ENCODE measurements at places on chromosomes 7 and 10.

- DNase-seq, result no peak
Observed at GRCh38 chr10:42868530-42868929, 85.9 kb downstream of the BMS1 start.

DNA sequence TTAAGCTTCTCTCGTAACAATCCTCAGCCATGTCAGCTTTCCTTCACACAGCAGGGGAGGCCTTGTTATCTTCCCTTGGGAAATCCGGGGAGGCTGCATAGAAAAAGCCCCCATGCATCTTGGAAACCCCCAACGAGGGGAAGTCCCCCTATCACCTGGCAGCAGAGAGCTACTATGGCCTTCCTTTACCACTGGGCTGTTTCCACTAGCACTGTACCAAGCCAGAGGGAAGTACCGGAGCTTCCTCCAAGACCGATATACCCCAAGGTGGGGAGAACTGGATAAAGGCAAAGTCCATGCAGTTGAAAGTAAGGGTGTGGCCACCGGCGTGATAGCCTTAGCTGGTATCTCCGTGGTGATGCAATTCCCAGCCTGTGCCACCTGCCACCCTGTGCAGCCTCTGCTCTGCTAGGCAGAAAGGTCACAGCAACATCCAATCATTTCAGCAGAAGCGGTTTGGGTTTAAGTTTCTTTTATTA lies 4.4 kb upstream of the CLIP2 start:
- DNase-seq, result no peak

DNA sequence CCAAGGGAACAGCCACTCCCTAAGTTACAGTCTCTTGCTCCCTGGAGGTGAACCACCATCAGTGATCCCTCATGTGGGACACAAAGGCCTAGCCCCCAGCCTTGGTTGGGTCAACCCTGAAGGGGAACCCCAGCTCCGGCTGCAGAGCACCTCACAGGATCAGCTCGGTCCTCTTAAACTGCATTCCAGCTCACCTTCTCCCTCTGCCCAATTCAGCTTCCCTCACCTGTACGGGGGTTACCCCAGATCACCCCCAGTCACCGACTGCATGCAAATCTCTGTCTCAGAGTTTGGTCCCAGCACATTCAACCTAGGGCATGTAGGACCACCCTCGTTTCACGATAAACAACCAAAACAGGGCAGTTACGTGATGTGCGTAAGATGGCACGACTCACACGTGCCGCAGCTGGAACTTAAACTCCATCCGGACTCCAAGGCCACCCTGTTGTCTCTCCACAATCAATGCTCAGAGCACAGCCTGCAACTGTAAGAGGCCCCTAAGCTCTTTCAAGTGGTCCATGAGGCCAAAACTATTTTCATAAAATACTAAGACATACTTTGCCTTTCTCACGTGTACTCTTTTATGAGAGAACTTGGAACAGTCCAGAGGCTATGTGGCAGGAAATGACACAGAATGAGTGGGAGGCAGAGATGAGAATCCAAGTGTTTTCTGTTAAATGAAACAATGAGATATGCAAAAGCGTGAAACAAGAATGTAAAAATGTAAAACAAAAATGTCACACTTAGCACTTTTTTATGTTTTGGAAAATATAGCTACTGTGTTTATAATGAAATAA lies 285.2 kb downstream of the PTPRN2 start:
- DNase-seq, result no peak

DNA sequence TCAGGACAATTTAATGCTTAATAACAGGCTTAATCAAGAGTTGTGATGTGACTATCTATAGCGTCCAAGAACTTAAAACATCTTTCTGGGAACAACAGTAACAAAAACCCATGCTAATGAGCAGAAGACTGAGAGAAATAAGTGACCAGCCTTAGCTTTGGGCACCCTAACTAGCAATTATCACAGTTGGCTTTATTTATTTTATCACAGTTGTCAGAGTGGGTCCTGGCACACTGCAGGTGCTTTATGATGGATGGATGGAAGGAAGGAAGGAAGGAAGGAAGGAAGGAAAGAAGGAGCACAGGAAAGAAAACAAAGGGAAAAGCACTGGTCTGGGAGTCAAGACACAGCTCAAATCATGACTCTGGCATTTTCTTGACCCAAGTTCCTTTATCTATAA lies 181.1 kb downstream of the SKAP2 start:
- DNase-seq, result no peak

GRCh38 chr7:97187067-97187466 lies 69.6 kb downstream of the SDHAF3 start:
- no peak for DNase-seq

DNA sequence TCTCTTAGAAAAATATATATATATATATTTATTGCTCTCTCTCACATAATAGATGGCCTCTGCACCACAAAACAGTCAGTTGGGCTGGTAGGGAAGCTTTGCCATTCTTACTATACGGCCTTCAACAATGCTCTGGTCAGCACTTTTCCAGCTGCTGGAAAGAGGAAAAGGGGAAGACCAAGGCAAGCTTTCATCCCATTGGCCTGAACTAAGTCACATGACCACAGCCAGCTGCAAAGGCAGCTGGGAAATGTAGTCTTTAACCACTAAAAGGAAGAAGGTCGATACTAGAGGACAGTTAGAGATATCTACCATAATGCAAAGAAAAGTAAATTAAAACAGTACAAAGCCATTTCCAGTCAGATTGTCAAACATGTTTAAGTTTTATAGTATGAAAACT lies 58.4 kb upstream of the MACROH2A2 start:
- DNase-seq, result no peak

- DNase-seq, result no peak
Observed at GRCh38 chr7:77649716-77650349, 46.4 kb upstream of the RSBN1L start.

- DNase-seq, result no peak
Observed at GRCh38 chr7:112336261-112336660, 114.0 kb upstream of the IFRD1 start.

- no peak for DNase-seq
Observed at GRCh38 chr7:2191016-2191415, 41.7 kb downstream of the MAD1L1 start.

DNA sequence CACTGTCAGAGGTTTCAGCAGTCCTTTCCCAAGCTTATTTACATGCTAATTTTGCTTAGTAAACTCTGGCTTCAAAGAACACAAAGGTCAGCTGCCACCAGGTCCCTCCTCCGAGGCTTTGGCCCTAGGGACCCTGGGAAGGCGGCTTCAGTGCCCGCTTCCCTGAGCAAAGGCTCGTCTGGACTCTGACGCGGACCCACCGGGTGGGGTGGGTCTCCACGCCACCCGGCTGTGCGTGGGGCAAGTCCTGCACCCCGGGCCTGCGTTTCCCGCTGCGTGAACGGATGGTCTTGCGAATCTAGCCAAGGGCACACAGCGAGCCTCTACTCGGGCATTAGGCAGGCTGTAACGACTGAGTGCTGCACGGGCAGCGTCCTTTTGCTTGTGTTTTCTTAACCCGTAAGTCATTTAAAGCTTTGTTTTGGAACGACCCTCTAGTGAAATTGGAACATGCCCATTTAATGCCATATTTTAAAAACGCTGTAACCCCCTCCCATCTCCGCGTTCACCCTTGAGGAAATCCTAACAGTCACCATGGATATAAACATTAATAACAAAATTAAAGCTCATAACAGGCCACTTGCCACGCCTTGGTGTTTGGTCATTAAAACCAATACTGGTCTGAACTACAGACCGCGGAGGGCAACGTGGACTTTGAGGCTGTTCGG lies 828 bp downstream of the BNIP3 start:
- no peak for DNase-seq

DNA sequence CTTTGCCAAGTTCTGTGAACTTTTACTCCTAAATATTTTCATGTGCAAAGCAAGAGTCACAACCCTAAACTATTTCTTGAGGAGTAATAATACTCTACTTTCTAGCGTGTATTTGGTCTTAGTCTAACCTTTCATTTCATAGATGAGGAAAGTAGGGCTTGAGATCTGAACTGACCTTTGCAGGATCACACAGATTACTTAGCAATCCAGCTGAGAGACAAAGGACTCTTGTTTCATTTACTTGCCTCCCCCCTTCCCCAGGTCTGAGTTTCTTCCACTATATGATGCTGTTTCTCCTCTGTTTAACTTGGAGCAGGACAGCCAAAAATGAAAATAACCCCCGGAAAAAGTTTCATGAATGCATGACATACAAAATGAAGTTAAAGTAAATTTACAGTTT lies 75.3 kb upstream of the PTN start:
- DNase-seq, result no peak

GRCh38 chr7:33486633-33487032 lies 357.3 kb downstream of the BBS9 start:
- no peak for DNase-seq

DNA sequence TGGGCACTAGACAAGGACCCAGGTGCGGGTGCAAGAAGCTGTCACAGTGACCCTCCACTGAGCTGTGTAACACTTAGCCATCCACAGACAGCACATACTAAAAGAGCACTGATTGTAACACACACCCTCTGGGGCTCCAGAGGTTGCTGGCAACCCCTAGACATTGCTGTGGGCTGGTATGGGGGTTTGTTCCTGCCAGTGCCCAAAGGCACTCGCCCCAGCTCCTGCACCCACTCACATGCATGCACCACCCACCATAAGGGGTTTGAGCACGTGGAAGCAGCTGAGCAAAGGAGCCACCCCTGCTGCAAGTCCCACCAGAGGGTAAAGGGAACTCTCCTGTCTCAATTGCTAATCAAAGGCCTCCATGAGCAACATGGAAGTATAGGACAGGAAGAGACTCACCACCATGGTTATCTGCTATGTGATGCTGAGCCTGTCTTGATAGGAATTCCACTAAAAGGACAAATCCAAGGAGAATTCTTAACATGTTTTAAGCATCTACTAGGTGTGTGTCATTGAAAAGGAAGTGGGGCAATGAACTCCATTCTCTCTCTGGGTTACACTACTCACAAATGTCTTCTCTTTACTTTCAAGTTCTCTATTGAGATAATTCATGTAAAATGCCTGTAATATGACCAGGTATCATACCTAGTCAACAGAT lies 103.1 kb downstream of the GFRA1 start:
- no peak for DNase-seq

All from stimulated activated CD8-positive, alpha-beta memory T cell treated with anti-CD3 and anti-CD28 coated beads, Interleukin-2, amount 100 ng/mL, for 1 hour (primary cell).